Stimulated activated CD8-positive, alpha-beta memory T cell treated with anti-CD3 and anti-CD28 coated beads, Interleukin-15, amount 100 ng/mL, for 4 hours (primary cell): ENCODE measurements at places on chromosomes 12 and 14.

DNA sequence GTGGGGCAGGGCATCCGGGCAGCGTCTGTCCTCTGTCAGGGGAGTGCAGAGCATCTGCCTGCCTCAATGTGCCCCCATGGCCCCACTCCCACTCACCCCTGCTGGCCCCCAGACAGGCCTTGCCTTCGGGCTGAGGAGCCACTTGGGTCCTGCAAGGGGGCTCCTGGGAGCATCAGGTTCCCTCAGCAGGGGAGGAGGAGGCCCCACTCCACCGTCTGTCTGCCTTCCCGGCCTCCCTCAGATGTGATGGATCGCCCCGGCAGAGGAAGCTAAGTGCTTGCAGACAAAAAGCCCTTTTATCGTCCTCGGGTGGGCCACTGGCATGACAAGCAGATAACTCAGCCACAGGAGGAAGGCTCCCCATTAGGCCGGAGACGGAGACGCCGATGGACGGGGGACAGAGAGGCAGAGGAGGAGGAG is 35.1 kb downstream of the NCOR2 start:
- no peak for DNase-seq

- peak; percentile 57 for DNase-seq
Observed at GRCh38 chr12:28222081-28222700, 31.9 kb downstream of the CCDC91 start.

DNA sequence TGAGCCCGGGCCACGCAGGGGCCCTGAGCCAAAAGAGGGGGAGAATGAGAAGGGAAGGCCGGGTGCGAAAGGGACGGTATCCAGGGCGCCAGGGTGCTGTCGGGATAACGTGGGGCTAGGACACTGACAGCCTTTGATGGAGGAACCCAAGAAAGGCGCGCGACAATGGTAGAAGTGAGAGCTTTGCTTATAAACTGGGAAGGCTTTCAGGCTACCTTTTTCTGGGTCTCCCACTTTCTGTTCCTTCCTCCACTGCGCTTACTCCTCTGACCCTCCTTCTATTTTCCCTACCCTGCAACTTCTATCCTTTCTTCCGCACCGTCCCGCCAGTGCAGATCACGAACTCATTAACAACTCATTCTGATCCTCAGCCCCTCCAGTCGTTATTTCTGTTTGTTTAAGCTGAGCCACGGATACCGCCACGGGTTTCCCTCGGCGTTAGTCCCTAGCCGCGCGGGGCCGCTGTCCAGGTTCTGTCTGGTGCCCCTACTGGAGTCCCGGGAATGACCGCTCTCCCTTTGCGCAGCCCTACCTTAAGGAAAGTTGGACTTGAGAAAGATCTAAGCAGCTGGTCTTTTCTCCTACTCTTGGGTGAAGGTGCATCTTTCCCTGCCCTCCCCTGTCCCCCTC is 3.0 kb downstream of the SSTR1 start:
- no peak for DNase-seq

DNA sequence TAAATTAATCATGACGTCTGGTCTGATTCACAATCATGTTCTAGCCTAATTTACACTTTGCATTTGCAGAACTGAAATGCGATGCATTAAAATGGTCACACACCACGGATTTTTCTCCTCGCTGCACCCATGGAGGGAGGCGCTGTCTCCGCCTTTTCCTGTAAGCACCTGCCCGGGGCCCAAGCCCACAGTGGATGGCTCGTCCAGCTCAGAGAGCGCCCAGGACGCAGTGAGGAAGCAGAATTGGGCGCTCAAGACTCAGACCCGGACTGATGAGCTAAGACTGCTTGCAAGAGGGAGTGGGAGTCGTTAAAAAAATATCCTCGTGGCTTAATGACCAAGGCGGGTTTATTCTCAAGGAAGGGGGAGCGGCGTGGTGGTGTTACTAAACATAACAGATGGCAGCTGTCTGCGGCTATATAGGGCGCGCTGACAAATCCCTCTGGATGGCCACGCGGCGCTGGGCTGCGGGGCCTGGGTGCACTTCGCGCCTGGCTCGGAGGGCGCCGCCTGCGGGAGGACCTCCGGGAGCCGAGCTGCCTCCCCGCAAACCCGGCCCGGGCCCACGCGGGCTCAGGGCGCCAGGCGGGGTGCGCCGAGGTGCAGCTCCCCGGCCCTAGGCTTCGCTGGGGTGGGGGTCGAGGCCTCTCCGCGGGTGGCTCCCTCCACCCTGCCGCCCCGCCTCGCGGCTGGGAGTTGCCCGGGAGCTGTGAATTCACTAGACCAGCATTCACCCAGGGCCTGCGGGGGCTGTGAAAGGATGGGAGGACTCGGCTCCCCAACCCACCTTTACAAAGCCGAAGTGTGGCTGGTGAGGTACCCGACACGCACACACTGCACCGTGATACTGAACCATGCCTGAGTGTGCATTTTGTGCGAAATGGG is 78.7 kb downstream of the PPM1A start:
- no peak for DNase-seq

DNA sequence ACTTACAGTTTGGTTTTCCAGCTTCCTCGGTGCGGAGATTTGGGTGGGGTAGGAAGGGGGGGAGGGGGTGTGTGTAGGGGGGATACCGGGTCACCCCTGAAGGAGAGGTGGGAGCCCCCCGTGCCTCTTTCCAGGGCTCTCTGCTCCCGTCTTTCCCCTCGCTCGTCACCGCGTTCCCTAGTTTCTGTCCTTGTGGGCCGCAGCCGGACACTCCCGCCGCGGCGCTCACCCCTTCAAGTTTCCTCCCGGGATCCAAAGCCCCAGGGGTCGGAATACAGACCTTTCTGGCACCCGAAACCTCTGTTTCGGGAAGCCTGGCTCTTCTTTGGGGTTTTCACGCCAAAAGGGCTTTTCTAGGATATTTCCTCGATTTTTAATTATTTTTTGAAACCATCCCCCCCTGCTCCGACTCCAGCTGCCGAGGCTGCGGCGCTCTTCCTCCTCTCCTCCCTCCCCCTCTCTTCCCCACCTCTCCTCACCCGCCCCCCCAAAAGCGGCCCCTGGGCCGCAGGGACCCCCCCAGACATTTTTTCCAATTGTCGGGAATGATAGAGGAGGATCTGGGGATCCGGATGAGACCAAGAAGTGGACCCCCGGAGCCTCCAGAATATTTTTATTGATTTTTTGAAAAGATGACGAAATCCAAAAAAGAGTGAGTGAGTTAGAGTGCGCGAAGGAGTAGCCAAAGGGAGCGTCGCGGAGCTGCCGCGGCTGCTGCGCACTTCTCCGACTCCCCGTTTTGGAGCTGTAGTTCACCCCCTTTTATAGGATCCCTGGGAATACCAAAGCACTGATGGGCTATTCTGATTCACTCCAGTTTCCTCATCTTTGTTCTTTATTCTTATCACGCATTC is 1.7 kb downstream of the CCND2 start:
- DNase-seq, result no peak

GRCh38 chr12:70459786-70460185 is 93.7 kb downstream of the KCNMB4 start:
- no peak for DNase-seq

DNA sequence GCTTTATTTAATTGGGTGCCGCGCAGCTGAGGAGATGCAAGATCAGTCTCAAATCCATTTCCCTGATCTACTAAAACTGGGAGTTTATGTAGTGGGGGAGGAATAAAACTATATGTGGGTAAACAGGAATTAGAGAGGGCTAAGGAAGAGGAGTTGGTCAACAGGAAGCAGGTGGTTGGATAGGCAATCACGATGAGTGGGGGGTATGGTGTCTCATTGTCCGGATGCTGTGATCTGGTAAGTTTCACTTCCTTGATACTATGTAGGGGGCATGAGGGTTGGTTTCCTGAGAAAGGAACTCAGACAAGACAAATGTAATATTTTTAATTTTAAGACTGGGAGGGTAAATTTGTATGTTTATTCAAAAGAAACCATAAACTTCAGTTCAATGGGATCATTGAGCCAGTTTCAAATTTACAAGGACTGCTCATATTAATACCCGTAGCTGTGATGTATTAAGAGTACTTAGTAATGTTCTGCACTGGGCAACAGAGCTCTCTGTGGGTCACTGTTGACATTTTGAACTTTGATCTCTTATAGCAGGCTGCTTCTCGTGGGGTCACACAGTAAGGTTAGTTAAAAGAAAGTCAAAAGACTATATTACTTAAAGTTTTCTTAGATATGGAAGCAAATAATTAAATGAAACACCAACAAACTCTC is 786.2 kb upstream of the FBXO33 start:
- no peak for DNase-seq

- no peak for DNase-seq
Observed at GRCh38 chr12:117646520-117646919, 285.1 kb upstream of the NOS1 start.

DNA sequence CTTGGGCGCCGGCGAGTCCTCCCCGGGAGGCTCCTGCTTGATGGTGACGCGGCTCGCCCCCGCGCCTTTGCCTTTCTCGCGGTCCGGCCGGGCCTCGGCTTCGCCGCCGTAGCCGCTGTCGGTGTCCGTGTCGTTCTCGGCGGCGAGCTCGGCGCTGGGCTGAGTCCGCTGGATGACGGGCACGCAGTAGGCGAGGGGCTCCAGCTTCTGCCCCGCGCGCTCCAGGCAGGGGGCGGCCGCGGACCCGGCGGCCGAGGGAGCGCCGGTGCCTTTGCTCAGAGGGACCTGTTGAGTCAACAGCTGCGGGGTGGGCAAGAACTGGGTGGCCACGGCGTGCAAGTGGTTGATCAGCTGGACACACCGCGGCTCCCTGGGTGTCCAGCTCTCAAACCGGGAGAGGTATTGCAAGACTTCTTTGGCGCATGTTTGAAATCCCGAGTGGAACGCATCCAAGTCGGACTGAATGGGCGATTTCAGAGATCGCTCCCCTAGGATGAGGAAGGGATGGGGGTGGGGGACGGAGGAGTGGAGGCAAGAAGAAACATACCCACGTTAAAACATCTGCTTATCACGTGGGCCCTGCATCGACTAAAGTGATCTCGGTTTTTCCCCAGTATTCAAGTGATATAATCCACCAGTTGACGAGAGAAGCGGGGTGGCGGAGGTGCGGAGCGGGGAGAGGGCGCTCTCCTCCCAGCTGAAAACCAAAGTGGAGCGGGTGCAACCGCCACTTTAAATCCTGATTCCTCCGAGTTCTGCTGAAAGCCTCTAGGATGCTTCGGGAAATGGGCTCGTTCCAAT is 2.0 kb downstream of the BHLHE41 start:
- no peak for DNase-seq

GRCh38 chr14:104319491-104320241 is 181.3 kb downstream of the KIF26A start:
- DNase-seq, result no peak

DNA sequence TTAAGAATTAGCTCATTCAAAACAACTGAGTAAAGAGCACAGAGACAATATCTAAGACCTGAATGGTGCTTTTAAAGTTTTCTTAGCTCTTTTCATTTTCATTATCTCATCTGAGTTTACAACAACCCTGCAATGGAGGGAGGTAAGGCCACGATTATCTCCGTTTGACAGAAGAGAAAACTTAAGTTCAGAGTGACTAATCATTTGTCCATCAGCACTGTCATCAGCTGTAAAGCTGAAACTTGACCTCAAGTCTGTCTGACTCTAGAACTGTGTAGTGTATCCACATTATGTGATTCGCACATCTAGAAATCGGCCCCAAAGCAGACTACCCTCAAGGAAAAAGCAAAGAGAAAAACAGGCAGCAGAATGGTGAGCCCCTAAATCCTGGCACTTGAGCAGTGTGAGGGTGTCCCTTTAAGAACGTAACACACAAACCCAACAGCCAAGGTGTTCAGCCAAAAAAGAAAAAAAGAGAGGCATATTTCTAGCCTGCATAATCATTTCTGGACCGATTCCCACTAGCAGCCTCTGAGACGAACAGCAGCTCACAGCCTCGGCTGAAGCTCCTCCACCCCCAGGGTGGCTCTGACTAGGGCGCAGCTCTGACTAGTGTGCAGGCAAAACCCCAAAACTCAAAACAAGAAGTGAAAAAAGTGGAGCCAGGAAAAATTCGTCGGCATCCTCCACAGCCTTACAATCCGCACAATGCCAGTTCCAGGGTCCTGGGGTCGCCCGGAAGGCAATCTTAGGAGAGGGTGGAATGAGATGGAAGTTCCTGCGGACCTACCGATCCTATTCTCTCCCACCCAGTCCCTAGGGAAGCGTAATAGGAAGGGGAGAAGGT is 1.6 kb downstream of the STXBP6 start:
- no peak for DNase-seq

GRCh38 chr14:103227094-103227768 is 104.0 kb downstream of the TNFAIP2 start:
- DNase-seq, result no peak

- no peak for DNase-seq
Observed at GRCh38 chr14:35279369-35279768, 12.8 kb upstream of the PSMA6 start.

- DNase-seq, result no peak
Observed at GRCh38 chr14:73742520-73743238, 28.5 kb upstream of the PNMA1 start.

GRCh38 chr12:68479896-68480291 is 130.8 kb upstream of the RAP1B start:
- DNase-seq, result no peak

DNA sequence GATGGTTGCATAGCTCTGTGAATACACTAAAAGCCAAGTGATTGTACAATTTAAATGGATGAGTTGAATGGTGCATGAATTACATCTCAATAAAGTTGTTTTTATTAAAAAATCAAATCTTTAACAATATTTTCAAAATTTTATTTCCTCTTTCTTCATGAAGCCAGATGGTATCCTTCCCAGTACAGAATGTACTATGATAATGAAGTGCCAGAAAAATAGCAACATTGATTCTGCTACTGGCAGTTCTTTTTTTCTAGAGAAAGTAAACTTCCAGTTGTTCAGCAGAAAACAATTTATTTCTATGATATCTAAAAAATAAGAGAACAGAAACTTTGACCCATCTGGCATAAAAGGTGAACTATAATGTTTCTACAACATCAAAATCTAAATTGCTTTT is 61.5 kb downstream of the SLC2A13 start:
- no peak for DNase-seq

DNA sequence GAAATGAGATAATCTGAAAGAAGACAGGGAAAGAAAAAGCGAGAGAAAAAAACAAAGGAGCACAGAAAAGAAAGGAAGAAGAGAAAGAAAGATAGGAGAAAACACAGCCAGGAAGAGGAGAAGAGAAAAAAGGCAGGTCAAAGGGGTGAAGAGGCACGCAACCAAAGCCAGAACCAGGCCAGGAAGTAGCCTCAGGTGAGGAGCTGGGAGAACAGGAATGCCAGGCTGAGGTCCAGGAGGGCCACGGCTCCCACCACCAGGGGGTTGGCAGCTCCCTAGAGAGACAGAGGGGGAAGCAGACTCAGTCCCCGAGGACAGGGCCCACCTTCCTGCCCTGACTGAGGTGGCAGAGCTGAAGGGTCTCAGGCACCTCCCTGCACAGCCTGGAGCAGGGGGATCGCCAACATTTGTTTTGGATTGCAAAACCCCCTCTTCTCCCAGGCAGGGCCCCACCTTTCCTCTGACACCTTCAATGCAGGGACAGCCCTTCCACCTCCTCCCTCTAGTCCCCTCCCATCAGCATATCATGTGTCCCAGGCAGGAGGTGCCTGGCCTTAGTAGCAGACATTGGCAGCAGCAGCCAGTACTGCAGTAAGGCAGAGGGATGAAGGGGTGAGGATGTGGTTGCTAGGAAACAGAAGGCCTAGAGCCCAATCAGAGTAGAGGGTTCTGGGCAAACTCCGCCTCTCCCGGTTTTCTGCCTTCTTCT is 2.0 kb upstream of the AP1G2 start:
- no peak for DNase-seq

GRCh38 chr12:26867080-26867479 is 34.1 kb upstream of the ITPR2 start:
- no peak for DNase-seq

GRCh38 chr14:104116756-104117340 is 21.5 kb upstream of the KIF26A start:
- DNase-seq, result no peak
